Neural progenitor cell (in vitro differentiated cells): ENCODE measurements at places on chromosomes 11 and 22. TPM values are rescaled to one million over a fixed set of nuclear protein-coding genes. Genes with fewer than 3 reads are reported as not detected.

DNA sequence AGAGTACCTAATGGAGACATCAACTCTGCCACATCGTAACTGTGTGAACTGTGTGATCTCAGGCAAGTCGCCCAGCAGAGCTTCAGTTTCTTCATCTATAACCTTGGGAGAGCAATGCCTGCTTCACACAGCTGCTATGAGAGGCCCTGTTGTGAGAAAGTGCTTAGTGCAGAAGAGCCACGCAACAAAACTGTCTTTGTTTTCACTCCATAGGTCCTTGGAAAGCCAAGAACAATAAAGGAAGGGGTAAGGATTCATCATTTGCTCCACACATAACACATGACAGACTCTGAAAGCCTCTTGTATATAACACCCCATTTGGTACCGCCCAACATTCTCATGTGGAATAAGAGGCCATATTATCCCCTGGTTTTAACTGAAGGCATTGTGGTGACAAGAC, 231.9 kb upstream of the ISX start:
- peak; percentile 4 for DNase-seq

GRCh38 chr11:71484248-71485062, 31.5 kb downstream of the NADSYN1 start:
- no peak for DNase-seq

DNA sequence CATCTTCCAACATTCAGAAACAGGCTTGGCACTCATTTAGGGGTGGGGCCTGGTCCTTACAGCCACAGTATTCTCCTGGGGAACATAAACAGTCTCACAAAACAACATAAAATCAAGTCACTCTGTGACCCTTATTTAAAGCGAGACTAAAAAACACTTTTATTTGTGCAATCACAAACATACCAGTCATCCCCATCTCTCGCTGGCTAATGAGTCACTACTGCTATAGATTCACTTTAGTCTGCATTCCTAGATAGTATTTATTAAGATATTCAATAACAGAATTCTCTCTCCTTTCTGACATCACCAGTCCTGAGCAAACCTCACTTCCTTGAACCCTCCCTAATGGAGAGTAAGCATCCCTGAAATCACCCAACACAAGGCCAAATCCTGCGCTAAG, 68.0 kb downstream of the ZBTB44 start:
- DNase-seq, result no peak

DNA sequence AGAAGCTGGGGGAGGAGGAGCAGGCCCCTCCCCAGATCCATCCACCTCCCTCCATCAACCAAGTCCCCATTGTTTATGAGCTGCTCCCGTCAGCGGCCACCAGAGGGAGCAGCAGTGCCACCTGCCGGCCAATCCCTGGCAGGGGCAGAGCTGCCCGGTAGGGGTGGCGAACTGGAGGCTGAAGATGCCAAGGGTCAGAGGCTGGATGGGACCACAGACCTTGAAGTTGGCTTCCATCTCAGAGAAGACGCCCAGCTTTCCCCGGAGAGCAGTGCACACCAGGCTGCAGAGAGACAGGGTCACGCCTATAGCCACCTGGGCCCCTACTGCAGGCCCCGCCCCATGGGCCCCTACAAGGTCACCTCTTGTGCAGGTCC, 3.6 kb downstream of the FIBP start:
- DNase-seq, result peak; percentile 88

GRCh38 chr11:1875093-1875850, 16.4 kb downstream of the PRR33 start:
- DNase-seq, result no peak

- DNase-seq, result no peak
Measured at GRCh38 chr22:17777005-17777716, 2.9 kb upstream of the BID start.

DNA sequence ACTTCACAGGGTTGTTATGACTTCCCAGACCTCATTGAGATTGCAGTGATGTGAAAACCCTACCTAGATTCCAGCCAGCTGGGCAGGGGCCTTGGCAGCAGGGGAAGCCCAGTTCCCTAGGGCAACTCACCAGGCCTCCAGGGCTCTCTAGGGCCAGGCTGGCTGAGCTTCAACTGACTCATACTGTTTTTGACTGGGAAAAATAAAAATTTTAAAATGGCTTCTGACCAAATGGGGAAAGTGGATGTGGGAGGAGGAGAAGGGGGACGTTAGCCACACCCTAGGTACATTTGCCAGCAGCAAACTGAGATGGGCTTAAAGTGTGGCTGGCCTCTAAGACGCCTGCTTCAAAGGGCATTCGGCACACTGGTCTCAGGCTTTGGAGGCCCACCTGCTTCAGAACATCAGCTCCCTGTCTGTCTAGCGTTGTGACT, 39.0 kb downstream of the BMAL1 start:
- DNase-seq, result no peak

MEI1 gene
- 0.25 TPM in 1 of 2 replicates, not detected in the other for total RNA-seq

ALKBH3 gene
- total RNA-seq, result 21.7 and 37.4 TPM in 2 replicates

DNA sequence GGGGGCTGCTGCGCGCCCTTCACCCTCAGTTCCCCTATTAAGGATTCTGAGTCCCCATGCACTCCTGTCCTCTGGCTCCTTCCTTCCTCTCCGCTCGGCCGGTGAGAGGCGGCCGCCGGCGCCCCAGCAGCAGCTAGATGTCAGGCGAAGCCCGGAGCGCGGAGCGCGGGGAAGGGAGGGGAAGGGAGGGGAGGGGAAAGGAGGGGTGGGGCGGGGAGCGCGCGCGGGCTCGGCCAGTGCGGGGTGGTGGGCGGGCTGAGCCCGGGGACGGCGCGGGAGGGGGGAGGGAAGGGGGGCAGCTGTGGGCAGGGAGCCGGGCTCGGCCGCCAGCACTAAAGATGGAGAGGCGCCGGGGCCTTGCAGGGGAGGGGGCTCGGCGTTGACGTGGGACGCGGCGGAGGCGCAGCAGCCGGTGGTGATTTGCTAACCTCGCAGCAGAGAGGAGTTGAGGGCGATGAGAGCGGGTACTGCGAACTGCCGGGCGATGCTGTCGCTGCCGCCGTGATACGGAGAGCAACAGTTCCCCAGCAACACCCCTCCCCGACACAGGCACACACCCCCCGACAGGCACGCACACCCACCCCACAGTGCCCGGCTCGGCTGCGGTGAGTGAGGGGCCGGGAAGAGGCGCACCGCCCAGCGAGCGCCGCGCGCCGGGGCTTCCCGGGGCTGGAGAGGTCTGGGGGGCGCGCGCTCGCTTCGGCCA, at the start of gene ZBTB16:
Gene ZBTB16, plus strand, starts transcription at position 434 of the 706 bp plus-strand sequence. CDS start 3,590 bp downstream, outside the sequence.
- peak; percentile 95 for DNase-seq

CRYAB gene
- 0.45 TPM in 1 of 2 replicates, not detected in the other for total RNA-seq

- no peak for DNase-seq
Measured at GRCh38 chr11:134683860-134684259, 271.8 kb upstream of the B3GAT1 start.

CDPF1 gene
- total RNA-seq, result 6.7 and 22.8 TPM in 2 replicates

DNA sequence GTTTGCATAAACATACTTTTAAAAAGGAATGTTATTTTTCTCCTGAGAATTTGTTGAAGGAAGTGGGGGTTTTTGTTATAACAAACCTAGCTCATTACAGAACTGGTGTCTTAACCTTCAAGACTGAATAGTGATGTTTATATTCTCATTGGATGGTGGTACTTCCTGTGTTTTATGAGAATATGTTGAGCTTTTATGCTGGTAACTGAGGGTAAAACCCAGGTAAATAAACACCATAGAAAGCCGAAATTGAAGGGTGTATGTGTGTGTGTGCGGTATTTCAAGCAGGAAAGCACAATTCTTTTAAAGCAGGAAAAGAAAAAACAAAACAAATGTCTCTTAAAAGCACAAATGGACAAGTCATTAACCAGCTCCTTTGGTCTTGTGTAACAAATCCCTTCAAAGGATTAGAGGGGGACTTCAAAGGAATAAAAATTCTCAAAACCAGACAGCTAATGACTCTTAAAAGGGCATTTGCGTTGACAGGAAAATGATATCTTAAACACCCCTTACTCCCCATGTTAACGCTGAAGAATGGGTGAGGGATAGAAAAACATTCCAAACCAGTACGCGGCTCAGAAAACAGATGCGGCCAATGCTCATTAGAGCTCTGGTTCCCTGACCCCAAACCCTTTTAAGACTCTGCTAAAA, 23.8 kb downstream of the LMO2 start:
- peak; percentile 49 for DNase-seq

DNA sequence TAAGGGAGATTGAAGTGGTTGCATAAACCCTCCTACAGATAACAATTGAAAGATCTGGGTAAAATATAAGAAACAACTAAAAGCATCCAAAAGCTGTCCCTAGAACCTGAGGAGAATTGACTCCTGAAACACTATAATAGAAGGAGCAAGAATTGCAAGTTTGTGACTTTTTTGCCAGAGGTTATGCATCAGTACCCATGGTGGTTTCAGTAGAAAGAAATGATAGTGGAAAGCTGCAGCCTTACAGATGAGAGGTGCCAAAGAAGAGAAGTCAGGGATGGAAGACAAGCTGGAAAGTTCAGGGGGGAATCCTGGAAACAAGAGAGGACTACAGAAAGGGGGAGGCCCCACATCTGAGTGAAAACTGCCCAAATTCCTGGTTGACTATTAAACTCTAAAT, 80.7 kb downstream of the PACS1 start:
- no peak for DNase-seq

DNA sequence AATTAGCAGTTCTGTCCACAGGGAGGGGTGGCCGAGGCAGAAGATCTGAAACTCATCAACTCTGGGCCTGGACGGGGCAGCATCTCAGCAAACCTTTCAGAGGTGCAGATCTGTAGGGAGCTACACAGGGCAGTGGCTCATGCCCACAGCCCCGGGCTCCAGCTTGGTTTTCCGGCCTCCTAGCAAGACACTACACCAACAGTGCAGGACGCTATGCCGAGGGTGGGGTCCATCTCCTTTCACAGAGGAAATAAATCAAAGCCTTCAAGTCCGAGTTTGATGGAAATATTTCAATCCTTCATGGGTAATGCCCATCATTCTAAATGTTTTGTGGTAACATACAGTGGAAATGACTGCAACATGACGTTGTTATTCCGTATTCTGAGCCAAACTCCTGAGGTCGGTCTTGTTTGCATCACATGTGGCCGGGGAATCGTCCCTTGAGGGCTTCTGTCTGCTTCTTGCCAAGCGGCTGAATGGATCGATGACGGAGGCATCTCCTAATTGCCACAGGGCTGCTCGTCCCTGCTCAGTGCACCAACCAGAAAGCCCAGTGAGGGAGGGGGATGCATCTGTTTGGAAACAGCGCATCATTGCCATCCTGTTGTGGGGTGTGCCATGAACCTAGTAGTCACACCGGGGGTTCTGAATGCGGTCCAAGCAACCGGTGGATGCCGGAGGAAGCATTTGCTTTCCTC, 30.0 kb downstream of the LINC01488 start:
- no peak for DNase-seq

SLC25A18 gene
- total RNA-seq, result 0.37 and 0.88 TPM in 2 replicates

TMPRSS4 gene
- total RNA-seq, result not detected in 2 replicates

GRCh38 chr11:46492532-46492931, 101.0 kb upstream of the CHRM4 start:
- no peak for DNase-seq

DNA sequence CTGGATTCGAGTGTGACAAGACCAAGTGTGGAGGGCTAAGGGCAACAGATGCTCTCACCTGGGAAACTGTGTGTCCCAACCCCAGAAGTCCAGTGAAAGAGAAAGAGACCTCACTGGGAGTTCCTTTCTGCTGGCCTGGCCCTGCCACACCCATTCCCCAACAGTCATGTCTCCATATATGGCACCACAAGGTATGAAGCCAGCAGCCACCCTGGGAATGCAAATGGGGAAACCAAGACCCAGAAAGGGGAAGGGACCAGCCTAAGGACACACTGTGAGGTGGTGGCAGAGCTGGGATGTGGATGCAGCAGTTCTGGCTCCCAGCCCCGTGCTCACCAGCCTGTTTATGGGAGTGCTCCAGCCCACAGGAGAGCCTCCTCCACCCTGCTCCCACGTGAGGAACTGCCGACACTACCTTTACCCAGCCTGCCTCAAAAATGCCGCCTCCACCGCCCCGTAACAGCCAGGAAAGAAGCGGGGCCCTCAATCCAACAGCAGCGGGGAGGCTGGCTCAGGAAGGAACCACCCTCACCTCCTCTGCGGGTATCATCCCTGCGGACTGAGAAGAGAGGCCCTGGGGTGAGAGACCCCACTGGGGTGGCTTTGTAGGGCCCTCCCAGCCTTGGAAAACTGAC, 12.6 kb downstream of the LMO1 start:
- DNase-seq, result no peak

- no peak for DNase-seq
Measured at GRCh38 chr22:21760640-21761039, 25.0 kb upstream of the YPEL1 start.

- DNase-seq, result no peak
Measured at GRCh38 chr11:87712802-87713202, 462.4 kb downstream of the RAB38 start.

TCN1 gene
- not detected in 2 replicates for total RNA-seq

- peak; percentile 9 for DNase-seq
Measured at GRCh38 chr11:94521684-94522083, 9.4 kb downstream of the C11orf97 start.

- no peak for DNase-seq
Measured at GRCh38 chr22:49422701-49423100, 405.0 kb downstream of the BRD1 start.

SYT9 gene
- 5.2 and 5.3 TPM in 2 replicates for total RNA-seq

DNA sequence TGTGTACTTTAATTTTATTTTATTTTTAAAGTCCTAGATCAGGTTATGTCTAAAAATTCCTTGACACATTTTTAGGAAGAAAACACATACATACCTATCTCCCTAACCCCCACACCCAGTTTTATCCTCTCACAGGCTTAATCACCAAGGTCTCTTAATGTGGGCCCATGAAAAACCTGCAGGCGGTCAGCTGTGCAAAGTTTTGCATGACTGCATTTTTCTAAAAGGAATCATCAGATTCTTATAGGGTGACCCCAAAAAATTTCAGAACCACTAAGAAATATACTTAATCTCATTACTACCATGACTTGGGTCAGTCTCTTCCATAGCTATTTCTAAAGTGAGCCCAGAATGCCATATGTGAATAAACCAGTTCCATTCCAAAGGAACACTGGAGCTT, 19.8 kb downstream of the SAA1 start:
- DNase-seq, result no peak

MMP1 gene
- total RNA-seq, result not detected in 2 replicates

DNA sequence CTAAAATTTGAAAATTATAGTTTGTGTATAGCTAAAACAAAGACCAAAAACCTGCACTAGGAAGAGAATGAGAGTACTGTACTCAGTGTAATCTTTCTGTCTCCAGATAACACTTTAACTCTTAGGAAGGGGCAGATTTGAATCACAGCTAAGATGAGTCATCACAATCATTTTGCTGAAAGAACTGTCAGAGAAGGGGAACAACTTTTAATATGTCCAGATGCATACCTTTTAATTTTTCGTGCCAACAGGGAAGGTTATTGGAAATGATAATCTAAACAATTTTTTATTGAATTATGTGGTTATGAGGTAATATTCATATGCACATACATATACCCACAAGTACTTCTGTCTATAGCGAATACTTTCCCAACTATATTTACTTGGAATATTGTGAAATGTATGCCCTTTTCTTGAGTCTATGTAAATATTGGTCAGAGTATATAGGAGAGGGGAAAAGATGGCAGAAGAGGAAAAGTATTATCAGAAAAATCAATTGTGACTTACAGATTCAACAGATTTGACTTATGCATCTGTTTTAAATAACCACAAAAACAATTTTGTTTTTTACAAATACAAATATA, 51.1 kb upstream of the MUC15 start:
- DNase-seq, result no peak
